Activated T-cell treated with anti-CD3 and anti-CD28 coated beads, Interleukin-2, amount 50 U/mL, for 72 hours (primary cell): ENCODE measurements at places on chromosomes 5 and 9.

GRCh38 chr9:133528001-133528875 lies 3.5 kb upstream of the MYMK start:
- no peak for DNase-seq
- no peak overlapping the region for H3K27ac ChIP-seq
- no peaks in the 10 kb centered on the region for H3K36me3 ChIP-seq
- peaks cover 10% of the 10 kb centered on the region for H3K4me1 ChIP-seq

DNA sequence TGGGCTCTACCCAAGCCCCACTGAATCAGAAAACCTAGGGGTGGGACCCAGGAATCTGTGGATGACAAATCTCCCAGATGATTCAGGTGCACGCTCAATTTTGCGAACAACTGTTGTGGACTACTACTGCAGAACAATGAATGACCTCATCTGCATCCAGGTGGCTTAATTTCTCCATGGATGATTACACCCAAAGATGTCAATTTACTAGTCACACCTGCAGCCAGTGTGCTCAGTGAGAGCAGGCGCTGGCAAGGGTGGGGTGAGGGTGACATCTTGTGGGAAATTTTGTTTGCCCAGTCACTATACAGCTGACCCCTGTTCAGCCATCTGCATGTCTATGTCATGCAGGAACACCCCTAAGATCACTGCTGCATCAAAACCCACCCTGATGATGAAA lies 118.2 kb downstream of the ENTREP1 start:
- no peak overlapping the region for H3K27ac ChIP-seq
- H3K4me3 ChIP-seq = no peak overlapping the region
- peaks cover 6% of the 10 kb centered on the region for H3K27me3 ChIP-seq
- peaks cover 13% of the 10 kb centered on the region for H3K4me1 ChIP-seq
- no peaks in the 10 kb centered on the region for H3K36me3 ChIP-seq

GRCh38 chr5:129223178-129223577 lies 128.6 kb downstream of the ISOC1 start:
- H3K36me3 ChIP-seq = no peaks in the 10 kb centered on the region
- H3K4me3 ChIP-seq = no peak overlapping the region
- no peak overlapping the region for H3K27ac ChIP-seq

GRCh38 chr9:86639899-86640379 lies 285.7 kb upstream of the TUT7 start:
- H3K4me1 ChIP-seq = no peaks in the 10 kb centered on the region
- peaks cover 24% of the 10 kb centered on the region for H3K27me3 ChIP-seq
- H3K27ac ChIP-seq = no peak overlapping the region
- H3K36me3 ChIP-seq = no peaks in the 10 kb centered on the region
- no peak for DNase-seq
- H3K4me3 ChIP-seq = no peak overlapping the region

- no peak overlapping the region for H3K4me3 ChIP-seq
- H3K4me1 ChIP-seq = no peaks in the 10 kb centered on the region
- no peak for DNase-seq
- H3K27me3 ChIP-seq = no peaks in the 10 kb centered on the region
Measured at GRCh38 chr5:179368126-179368805, 23.0 kb upstream of the ADAMTS2 start.

DNA sequence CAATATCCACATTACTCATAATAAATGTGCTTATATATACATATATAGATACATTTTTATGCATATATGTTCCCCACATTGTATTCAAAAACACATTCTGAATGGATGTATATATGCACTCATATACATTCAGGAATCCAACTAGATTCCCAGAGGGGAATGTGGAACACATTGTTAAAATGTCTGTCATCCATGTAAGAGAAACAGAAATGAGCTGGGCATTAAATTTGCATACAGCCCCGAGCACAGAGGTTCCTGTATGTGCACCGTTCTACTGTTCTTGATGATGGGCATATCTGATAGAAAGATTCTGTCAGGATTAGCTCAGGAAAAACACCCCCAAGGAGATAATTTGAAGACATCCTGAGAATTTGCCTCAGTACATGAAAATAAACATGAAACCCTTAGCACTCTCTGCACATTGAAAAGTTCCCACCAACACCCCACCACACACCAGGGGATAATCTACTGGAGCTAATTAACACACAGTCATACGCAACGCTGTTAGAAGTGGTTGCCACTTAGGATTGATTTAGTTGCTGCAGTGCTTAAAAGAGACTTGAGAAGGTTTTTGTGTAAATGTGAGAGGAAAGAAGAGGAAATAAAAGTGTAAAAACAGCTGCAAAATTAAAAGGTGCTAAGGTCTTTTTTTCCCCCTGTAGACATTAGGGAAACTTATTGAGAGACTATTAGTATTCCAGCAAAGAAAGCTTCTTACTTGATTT lies 223.3 kb downstream of the SLF1 start:
- H3K27ac ChIP-seq = no peak overlapping the region
- H3K4me3 ChIP-seq = no peak overlapping the region
- no peak for DNase-seq
- peaks cover 9% of the 10 kb centered on the region for H3K4me1 ChIP-seq
- H3K27me3 ChIP-seq = peaks cover 15% of the 10 kb centered on the region
- no peaks in the 10 kb centered on the region for H3K36me3 ChIP-seq

GRCh38 chr9:138097501-138097991 lies 220.0 kb downstream of the CACNA1B start:
- H3K4me1 ChIP-seq = no peaks in the 10 kb centered on the region
- no peaks in the 10 kb centered on the region for H3K27me3 ChIP-seq
- H3K36me3 ChIP-seq = no peaks in the 10 kb centered on the region
- no peak for DNase-seq
- no peak overlapping the region for H3K27ac ChIP-seq

- H3K27me3 ChIP-seq = no peaks in the 10 kb centered on the region
- no peaks in the 10 kb centered on the region for H3K4me1 ChIP-seq
- no peak for DNase-seq
- no peak overlapping the region for H3K4me3 ChIP-seq
- H3K36me3 ChIP-seq = no peaks in the 10 kb centered on the region
Measured at GRCh38 chr5:27381686-27382085, 343.3 kb upstream of the CDH9 start.

DNA sequence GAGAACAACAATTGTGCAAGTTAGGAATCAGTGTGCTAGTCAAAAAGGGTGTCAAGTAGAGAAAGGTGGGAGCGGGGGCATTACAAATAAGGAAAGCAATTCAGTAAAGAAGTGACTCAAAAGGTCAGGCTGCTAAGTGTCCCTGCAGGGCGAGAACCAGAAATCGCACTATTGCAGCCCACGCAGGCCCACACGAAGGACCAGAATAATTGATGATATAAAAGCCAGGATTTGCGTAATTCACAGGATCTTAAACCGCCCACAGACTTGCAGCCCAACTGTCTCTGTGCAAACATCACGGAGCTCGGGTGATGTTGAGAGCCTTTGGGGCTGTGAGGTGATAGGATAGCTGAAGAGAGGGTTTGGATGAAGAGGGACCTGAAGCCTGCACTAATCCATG lies 349.0 kb downstream of the BRINP1 start:
- no peaks in the 10 kb centered on the region for H3K27me3 ChIP-seq
- no peak overlapping the region for H3K27ac ChIP-seq
- H3K4me3 ChIP-seq = no peak overlapping the region
- no peaks in the 10 kb centered on the region for H3K4me1 ChIP-seq
- H3K36me3 ChIP-seq = no peaks in the 10 kb centered on the region

GRCh38 chr5:135823881-135824280 lies 10.6 kb upstream of the SLC25A48 start:
- peaks cover 1% of the 10 kb centered on the region for H3K27me3 ChIP-seq
- DNase-seq = no peak
- H3K36me3 ChIP-seq = no peaks in the 10 kb centered on the region
- no peak overlapping the region for H3K27ac ChIP-seq
- H3K4me3 ChIP-seq = no peak overlapping the region

DNA sequence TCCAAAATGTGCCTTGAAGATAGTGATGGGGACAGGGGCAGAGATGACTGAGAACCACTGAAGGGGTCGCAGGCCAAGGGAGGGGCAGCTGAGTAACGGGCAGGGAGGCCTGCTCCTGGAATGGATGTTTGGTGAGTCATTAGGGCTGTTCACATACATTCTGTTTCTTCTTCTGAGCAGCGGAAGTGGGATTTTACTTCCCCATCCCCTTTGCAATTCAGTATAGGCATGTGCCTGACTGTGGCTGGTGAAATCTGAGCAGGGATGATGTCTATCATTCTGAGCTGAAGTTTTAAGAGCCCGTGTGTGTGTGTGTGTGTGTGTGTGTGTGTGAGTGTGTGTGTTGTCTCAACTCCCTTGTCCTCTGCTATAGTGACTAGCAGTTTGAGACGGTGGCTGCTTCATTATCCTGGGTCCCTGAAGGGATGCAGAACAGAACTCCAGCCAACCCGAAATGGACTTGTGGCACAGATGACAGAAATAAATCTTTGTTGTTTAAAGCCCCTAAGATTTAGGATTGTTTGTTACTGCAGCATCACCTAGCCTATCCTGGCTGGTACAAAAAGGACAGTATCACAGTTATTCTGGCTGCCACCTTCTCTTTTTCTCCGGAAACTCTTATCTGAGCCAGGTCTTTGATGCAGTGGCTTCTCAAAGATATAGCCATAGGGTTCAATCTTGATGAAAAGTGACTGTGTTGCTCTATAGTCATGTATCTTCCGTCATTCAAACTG lies 29.2 kb upstream of the TGFBI start:
- H3K4me1 ChIP-seq = no peaks in the 10 kb centered on the region
- no peak overlapping the region for H3K27ac ChIP-seq
- H3K4me3 ChIP-seq = no peak overlapping the region
- no peaks in the 10 kb centered on the region for H3K36me3 ChIP-seq

DNA sequence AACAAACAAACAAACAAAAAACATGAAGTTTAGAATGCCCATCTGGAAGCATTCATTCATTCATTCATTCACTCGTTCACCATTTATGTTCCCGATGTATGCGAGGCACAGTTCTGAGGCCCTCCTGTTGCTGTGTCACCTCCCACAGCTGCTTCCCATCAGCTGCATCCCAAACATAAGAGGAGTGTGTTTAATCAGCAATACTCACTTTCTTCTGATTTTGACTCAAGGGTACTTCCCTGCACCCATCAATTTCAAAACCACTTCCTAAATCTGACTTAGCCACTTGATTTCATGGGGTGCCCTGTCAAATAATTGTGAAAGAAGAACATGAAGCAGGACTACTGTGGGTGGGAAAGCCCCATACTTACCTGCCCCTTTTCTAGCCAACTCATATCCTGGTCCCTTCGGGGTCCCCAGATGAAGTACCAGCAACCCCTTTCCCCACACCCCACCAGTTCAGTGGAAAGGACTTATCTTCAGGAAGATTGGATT lies 128.0 kb upstream of the IL12B start:
- H3K27ac ChIP-seq = peak overlapping the region; percentile 13
- peak; percentile 52 for DNase-seq
- H3K36me3 ChIP-seq = no peaks in the 10 kb centered on the region
- peak overlapping the region; percentile 53 for H3K4me3 ChIP-seq

GRCh38 chr5:35777358-35778087 lies 79.2 kb upstream of the IL7R start:
- peaks cover 3% of the 10 kb centered on the region for H3K36me3 ChIP-seq
- H3K4me3 ChIP-seq = peak overlapping the region; percentile 65
- peak; percentile 76 for DNase-seq
- H3K27ac ChIP-seq = peak overlapping the region; percentile 78

- no peak overlapping the region for H3K27ac ChIP-seq
- H3K27me3 ChIP-seq = no peaks in the 10 kb centered on the region
- no peak for DNase-seq
- no peaks in the 10 kb centered on the region for H3K4me1 ChIP-seq
- H3K4me3 ChIP-seq = no peak overlapping the region
- no peaks in the 10 kb centered on the region for H3K36me3 ChIP-seq
Measured at GRCh38 chr5:58542709-58543108, 40.2 kb upstream of the RAB3C start.

DNA sequence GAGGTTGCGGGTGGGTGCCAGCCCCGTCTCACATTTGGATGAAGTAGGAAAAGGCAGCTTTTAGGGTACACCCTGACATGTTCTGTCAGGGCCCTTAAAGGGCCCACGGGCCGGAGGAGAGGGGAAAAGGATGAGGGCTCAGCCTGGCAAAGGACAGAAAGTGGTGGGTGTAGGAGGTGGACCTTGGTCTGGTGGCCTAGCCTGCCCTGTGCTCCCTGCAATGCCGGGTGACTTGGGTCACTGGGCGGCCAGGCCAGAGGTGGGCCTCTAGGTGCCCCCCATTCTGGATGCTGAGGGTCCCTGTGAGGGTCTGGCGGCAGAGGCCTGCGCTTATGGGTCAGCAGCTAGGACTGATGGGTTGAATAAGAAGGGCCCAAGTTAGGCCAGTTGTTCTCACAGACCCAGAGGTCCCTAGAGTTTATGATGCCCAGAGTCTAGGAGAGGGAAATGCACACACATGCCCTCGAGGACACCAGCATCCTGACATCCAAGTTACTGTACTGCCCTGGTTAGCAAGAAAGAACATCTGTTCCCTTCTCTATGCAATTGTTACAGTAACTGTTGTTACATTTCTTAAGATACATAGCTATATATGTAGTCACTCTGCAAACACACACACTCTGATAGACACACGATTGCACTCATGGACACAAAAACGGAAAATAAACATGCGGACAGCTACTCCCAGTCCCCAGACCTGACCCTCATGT lies 12.5 kb downstream of the TRIM7 start:
- H3K4me3 ChIP-seq = peak overlapping the region; percentile 100
- H3K4me1 ChIP-seq = peaks cover 44% of the 10 kb centered on the region
- H3K36me3 ChIP-seq = peaks cover 10% of the 10 kb centered on the region
- no peaks in the 10 kb centered on the region for H3K27me3 ChIP-seq
- no peak for DNase-seq

- DNase-seq = no peak
- no peak overlapping the region for H3K4me3 ChIP-seq
- peaks cover 4% of the 10 kb centered on the region for H3K4me1 ChIP-seq
- peaks cover 22% of the 10 kb centered on the region for H3K27me3 ChIP-seq
- H3K27ac ChIP-seq = no peak overlapping the region
Measured at GRCh38 chr9:33737811-33738606, 57.4 kb upstream of the PRSS3 start.

- no peaks in the 10 kb centered on the region for H3K27me3 ChIP-seq
- peaks cover 19% of the 10 kb centered on the region for H3K36me3 ChIP-seq
- no peak for DNase-seq
- H3K4me1 ChIP-seq = peaks cover 9% of the 10 kb centered on the region
- H3K4me3 ChIP-seq = no peak overlapping the region
Measured at GRCh38 chr5:41793141-41793770, 77.0 kb downstream of the OXCT1 start.

DNA sequence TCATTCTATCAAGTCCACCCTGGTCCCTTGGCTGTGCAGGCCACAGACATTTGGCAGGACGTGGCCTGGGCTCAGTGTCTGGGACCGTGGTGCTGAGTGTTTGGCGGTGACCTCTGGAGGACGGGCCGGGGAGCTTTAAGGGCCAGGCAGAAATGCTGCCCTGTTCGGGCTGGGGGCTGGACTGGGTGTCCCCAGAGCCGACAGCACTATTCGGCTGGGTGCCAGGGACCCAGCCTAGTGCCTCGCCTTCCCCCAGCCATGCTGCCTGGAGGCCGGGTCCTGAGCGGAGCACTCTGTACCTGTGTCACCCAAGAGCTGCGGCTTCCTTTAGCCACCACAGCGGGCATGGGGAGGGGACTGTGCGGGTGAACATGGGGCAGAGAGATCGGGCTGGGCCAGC lies 40.4 kb downstream of the COL5A1 start:
- DNase-seq = no peak
- H3K4me1 ChIP-seq = no peaks in the 10 kb centered on the region
- no peaks in the 10 kb centered on the region for H3K27me3 ChIP-seq
- no peaks in the 10 kb centered on the region for H3K36me3 ChIP-seq
- no peak overlapping the region for H3K4me3 ChIP-seq
- H3K27ac ChIP-seq = no peak overlapping the region

- H3K27me3 ChIP-seq = no peaks in the 10 kb centered on the region
- no peaks in the 10 kb centered on the region for H3K36me3 ChIP-seq
- no peak overlapping the region for H3K27ac ChIP-seq
- DNase-seq = no peak
- H3K4me3 ChIP-seq = no peak overlapping the region
Measured at GRCh38 chr5:1210832-1211251, 9.4 kb downstream of the SLC6A19 start.
